ENCODE measurements at places on chromosomes 2 and 18.

DNA sequence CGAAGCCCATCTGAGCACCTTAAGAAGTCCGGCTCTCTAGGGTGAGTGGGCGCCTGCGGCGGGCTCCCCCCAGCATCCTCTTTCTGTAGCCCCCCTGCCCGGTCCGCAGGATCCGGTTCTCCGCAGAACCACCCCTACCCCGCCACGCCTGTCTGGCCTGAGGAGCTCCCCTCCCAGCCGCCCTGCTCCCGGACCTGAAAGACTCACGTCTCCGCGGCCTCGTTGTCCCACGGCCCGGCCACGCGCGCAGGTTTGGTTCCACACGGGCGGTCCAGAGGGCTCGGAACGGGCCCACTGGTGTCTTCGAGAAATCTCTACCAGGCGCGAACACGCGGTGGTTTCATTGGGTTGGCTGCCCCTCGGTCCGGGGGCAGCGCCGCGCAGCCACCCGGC, 237 bp downstream of the SLC39A6 start:
- no peak for DNase-seq

GRCh38 chr2:19835781-19836281, 66.0 kb downstream of the TTC32 start:
- DNase-seq = no peak

- DNase-seq = no peak
These were observed 9.1 kb downstream of the SOX11 start for GRCh38 chr2:5701266-5701665.

DNA sequence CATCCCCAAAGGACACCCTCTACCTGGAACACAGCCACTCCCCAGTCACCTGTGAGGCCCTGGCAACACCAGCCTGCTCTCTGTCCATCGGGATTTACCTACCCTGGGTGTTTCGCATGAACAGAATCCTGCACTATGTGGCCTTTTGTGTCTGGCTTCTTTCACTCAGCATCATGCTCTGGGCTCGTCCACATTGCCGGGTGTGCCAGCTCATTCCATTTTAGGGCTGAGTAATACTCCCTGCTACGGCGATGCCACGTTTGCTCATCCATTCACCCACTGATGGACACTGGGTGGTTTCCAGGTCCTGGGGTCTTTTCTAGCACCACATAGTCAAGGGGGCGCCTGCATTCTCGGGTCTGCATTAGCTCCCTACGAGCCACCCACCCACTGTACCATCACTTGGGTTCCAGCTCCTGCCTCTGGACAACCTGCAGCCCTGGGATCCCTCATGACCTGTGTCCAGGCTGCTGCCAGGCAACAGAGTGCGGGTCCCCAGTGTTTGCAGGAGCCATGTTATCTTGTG, 22.0 kb downstream of the KCNF1 start:
- no peak for DNase-seq

DNA sequence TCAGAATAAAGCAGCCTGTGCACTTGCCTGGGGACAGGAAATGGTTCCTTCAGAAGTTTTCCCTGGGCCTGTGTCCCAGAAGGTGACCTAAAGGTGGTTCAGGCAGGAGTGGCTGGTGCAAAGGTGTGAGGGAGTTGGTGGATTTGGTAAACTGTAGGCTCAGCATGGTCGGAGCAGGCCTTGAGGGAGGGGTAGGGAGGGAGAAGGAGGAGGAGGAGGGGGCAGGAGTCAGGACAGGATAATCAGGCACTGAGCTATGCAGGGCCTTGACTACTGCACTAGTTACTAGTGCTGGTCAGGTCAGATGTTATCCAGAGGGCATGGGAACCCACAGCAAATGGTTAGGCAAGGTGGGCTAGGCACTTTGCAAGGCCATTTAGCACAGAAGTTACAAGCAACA, 21.3 kb downstream of the LYPD6B start:
- no peak for DNase-seq

DNA sequence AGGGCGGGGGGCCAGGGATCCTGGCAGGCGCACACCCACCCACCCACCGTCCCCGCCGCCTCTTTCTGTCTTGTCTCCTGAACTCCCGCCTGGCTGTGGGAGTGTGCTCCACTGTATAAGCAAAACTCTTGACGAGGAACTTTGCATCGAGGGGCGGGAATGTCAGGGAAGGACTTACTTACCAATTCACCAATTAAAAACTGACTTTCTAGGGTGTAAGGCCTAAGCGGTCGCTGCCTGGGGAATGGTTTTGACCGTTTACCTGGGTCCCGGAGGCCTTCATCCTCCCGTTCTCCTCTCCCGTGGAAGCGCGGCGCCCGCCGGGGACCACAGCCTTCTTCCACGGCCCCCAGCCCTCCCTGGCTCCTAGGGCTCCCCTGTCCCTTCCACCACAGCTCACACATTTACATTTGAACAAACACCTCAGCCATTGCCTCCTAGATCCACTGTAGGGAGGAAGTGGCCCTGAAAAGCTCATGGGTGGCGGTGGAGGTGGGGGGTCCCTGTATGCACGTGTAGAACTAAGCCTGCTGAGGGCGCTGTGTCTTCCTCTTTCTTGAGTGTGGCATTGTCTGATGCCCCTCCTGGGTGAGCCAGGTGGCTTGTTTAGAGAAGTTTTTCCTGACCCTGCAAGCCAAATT, 8.9 kb downstream of the ASIC4 start:
- DNase-seq = no peak

GRCh38 chr2:12693509-12693908, 23.2 kb upstream of the TRIB2 start:
- DNase-seq = no peak

Data from germinal center (tissue), 1 donor.